ENCODE measurements at places on chromosomes 1 and 21. TPM values are rescaled to one million over a fixed set of nuclear protein-coding genes. Genes with fewer than 3 reads are reported as not detected.

GRCh38 chr1:22472596-22472995 is 20.9 kb downstream of the ZBTB40 start:
- DNase-seq: no peak

Gene TFAP2E
- 0.28 TPM for polyA plus RNA-seq

DNA sequence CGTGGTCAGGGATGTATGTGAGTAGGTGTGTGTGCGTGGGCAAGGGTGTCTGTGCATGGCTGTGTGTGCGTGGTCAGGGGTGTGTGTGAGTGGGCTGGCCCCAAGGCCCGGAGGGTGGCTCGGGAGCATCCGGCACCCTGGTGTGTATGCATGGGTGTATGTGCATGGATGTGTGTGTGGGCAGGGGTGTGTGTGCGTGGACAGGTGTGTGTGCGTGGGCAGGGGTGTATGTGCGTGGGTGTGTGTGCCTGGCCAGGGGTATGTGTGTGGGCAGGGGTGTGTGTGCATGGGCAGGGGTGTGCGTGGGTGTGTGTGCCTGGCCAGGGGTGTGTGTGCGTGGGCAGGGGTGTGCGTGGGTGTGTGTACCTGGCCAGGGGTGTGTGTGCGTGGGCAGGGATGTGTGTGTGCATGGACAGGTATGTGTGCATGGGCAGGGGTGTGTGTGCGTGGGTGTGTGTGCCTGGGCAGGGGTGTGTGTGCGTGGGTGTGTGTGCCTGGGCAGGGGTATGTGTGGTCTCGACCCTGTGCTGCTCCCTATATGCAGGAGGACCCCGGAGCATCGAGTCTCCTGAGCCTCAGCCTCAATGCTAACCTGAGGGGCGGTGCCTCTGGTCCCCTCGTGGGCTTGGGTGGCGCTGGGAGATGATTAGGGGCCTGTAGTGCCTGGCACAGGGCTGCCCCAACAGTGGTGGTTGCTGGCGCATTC is 16.3 kb downstream of the ARHGEF16 start:
- peak; percentile 50 for DNase-seq

GRCh38 chr1:85134583-85135391 is 66.0 kb downstream of the SYDE2 start:
- no peak for DNase-seq
